ENCODE measurements at places on chromosomes 6 and 20.
A peak's percentile ranks its signal among the peaks of the same experiment; 100 is the strongest.

DNA sequence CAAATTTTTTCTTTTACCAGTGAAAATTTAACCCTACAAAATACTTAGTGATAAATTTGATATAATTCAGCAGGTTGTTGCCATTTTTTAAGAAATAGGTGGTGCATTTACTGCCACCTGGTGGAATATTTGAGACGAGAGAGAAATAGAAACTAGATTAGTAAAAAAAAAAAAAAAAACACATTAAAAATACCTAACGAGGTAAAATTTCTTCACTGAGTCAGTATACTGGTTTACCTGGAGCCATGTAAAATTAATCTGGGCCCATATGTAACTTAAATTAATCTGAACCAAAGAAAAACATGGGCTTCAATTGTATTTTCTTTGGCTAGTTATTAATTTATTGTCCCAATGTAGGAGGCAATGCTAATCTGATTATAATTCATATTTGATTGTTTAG lies 520.8 kb downstream of the EPM2A start:
- DNase-seq, result peak; percentile 15

- DNase-seq, result no peak
These were observed 665.1 kb downstream of the RNF144B start for GRCh38 chr6:19052219-19052618.

DNA sequence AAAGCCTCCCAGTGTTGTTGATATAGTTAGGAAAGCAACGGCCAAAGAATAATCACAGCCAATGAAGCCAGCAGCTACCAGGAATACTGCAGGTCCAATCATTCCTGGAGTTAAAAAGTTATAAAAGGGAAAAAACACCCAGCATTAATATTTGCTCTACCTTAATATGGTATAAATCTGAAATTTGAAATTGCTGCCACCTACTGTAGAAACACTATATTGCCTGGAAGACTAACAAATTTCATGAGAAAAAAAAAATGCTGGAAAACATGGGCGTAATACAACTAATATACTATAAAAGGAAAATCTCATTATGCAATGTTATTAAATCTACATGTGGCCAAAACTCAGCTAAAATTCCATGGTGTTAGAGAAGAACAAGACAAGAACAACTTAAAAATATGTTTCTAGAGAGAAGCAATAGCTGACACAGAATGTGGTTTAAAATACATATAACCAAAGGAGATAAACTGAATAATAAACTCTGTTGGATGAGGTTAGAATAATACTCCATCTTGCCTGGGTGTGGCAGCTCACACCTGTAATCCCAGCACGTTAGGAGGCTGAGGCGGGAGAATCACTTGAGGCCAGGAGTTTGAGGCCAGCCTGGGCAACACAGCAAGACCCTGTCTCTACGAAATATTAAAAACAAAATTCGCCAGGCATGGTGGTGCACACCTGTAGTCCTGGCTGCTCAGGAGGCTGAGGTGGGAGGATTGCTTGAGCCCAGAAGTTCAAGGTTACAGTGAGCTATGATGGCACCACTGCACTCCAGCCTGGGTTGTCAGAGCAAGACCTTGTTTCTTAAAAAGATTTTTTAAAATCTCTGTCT lies 43.1 kb downstream of the SLC17A5 start:
- DNase-seq, result peak; percentile 1

DNA sequence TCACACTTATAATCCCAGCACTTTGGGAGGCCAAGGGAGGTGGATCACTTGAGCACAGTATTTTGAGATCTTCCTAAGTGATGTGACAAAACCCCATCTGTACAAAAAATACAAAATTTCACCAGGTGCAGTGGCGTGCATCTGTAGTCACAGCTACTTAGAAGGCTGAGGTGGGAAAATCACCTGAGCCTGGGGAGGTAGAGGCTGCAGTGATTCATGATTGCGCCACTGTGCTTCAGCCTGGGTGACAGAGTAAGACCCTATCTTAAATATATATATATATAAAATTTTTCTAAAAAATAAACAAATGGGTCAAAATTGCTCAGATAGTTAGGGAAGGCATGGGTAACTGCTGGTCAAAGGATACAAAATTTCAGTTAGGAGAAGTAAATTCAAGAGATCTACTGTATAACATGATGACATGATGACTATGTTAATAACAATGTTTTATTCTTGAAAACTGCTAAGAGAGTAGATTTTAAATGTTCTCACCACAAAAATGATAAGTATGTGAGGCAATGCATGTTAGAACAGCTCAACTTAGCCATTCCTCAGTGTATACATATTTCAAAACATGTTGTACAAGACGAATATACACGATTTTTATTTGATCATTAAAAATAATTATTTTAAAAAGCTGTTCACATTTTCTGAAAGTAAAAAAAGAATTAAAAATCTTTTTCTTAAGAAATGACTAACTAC lies 24.4 kb downstream of the TBC1D32 start:
- no peak for DNase-seq

DNA sequence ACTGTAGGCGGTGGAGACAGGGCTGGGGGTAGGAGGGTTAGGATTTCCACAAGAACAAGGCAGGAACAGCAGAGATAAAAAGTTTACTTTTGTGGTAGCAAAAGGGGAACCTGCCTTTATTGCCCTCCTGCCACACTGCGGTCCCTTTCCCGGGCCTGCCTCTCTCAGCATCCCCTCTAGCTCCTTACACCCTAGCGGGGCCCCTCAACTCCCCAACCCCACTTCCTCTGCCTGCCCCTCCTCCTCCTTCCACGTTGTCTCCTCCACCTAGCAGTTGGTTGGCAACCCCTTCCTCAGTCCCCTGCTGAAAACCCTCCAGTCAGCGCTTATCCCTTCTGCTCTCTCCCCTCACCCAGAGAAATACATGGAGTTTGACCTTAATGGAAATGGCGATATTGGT lies 714 bp downstream of the AIF1 start:
- no peak for DNase-seq

- peak; percentile 74 for DNase-seq
These were observed 20.2 kb downstream of the LEMD2 start for GRCh38 chr6:33768644-33769120.

DNA sequence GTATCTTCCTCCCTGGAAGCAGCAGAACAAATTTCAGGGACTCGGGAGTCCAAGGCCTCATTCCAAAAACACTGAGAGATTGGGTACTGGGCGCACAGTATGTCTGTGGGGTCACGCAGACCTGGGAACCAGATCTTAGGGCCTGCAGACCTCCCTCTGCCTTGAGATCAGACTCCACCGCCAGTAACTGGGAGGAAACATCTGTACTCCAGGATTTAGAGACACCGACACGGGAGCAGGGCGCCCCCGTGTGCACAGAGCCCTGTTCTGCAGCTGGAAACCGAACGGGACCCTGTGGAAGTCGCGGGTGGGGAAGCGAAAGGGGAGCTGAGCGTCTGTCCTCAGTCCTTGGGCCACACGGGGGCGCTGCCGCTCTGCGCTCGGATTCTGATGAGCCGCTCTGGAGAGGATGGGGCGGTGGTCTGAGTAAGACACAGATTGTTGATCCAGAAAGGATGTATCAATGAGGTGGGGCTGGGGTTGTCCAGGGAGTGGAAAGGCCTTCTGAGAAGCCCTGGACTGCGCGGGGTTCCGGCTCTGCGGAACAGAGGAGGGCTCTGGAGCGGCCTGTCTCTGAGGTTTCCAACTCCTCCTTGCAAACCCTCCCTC lies 35.7 kb upstream of the HLA-E start:
- peak; percentile 55 for DNase-seq

DNA sequence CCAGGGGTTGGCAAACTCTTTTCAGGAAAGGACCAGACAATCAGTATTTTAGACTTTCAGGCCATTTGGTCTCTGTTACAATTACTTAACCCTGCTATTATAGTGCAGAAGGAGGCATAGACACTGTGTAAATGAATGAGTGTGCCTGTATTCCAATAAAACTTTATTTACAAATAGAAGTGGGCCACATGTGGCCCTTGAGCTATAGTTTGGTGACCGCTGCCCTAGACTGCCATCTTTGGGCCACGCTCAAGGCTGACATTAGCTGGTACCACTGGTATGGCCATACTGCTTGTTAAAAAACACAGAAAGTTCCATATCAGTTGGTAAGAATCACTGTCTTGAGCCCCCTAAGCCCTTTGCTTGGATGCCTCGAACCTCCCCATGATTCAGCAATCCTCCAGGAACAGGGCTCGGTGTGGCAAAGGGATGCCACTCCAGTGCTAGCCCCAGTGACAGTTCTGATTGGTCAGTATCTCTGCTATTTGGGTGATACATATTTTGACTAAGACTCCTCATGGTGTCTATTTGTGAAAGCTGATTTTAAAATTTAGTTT lies 23.3 kb upstream of the SNRNP48 start:
- DNase-seq, result no peak

GRCh38 chr6:151805286-151805840 lies 2.1 kb upstream of the ESR1 start:
- no peak for DNase-seq

GRCh38 chr6:13091192-13091591 lies 237.1 kb downstream of the TBC1D7 start:
- no peak for DNase-seq

DNA sequence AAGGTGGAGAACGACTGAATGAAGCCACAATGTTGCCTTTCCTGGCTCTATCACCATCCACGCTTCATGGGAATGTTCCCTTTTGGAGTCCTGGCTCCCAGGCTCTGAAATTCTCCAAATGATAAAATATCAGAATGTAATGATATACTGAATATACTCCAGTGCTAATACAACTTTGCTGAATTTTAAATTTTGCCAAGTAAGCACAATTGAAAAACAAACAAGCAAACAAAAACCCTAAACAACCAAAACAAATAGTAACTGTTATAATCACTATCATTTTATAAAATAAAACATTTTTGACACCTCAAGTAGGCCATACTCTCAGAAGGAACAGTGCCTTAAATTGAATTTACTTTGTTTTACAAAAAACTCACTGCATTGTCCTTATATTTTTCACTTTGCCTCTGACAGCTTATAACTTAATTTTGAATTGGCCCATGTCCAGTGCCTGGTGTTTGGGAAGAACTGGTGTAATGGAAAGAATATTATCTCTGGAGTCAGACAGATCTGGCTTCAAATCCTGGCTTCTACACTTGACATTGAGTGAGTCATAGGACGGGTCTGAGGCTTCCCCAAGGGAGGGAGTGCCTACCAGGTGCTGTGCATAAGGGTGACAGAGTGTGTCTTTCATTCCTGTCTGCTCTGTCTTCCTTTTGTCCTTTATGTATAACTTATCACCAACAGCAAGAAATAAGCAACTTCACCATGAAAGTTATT lies 698.3 kb downstream of the EPM2A start:
- no peak for DNase-seq

DNA sequence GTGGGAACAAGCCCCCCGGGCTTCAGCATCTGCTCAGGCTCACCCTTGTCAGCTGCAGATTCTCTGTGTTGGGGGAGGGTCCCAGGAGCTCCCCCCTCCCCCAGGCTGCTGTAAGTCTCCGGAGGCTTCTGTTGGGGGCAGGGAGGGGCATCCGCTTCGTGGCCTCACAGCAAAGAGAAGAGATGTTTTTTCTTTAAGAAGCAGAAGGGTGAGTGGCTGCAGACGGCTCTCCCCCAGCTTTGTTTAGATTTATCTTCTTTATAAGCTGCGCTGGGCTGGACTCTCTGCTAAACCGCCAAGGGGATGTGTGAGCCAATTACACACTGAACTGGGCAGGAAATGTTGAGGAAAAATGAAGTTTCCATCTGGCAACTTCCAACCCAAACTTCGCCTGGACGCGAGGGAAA lies 48.7 kb upstream of the GATA5 start:
- no peak for DNase-seq

DNA sequence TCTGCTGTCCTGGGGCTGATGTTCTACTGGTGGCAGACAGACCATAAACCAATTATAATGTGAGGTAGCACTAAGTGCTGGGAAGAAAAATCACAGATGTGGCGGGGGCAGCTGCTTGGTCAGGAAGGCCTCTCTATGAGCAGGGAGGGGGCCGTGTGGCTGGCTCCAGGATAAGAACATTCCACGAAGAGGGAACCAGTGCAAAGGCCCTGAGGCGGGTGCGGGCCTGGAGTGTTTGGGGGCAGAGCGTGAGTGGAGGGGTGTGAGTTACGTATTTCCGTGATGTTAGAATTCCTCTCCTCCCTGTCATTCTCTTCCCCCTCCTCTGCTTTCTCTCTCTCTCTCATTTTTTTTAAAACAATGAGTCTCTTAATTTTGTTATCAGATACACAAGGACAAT lies 67.2 kb downstream of the CEBPB start:
- DNase-seq, result no peak

DNA sequence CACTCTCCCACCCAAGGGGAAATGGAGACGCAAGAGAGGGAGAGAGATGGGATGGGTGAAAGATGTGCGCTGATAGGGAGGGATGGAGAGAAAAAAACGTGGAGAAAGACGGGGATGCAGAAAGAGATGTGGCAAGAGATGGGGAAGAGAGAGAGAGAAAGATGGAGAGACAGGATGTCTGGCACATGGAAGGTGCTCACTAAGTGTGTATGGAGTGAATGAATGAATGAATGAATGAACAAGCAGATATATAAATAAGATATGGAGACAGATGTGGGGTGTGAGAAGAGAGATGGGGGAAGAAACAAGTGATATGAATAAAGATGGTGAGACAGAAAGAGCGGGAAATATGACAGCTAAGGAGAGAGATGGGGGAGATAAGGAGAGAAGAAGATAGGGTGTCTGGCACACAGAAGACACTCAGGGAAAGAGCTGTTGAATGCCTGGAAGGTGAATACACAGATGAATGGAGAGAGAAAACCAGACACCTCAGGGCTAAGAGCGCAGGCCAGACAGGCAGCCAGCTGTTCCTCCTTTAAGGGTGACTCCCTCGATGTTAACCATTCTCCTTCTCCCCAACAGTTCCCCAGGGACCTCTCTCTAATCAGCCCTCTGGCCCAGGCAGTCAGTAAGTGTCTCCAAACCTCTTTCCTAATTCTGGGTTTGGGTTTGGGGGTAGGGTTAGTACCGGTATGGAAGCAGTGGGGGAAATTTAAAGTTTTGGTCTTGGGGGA lies 754 bp downstream of the TNF start:
- no peak for DNase-seq

- no peak for DNase-seq
These were observed 65.9 kb downstream of the HIVEP2 start for GRCh38 chr6:142879076-142879475.

- DNase-seq, result no peak
These were observed 216.9 kb upstream of the BTBD3 start for GRCh38 chr20:11700831-11701230.

- DNase-seq, result no peak
These were observed 113.1 kb downstream of the FYN start for GRCh38 chr6:111759836-111760785.

DNA sequence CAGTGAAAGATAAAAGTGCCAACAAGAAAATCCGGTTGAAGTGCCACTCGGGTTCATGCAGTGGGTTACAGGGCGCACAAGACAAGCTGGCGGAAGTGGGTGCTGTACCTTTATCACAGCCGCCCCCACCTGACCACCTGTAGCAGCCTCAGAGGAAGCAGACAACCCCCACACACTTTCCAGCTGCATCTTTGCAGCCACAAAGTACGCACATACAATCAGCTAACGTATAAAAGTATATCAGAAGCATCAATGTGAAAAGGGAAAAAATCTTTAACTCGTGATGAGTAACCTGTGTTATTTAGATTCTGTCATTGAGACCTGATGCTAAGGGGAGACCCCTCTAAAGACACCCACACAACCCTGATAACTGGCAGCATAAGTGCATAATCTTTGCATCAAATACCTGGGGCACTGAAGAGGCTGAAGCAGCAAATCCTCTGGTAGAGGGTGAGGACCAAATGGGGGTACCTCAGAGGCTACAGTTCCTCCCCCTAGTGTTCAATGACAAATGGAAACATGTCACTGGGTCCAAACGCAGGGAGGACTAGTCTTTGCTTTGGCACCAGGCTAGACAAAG lies 22.1 kb downstream of the BACH2 start:
- DNase-seq, result no peak

- DNase-seq, result no peak
These were observed 215.8 kb upstream of the CDYL start for GRCh38 chr6:4560221-4561077.
